Kidney epithelial cell (primary cell): ENCODE measurements at places on chromosomes 5 and 9.

GRCh38 chr5:106959387-106959786, 711.4 kb downstream of the EFNA5 start:
- no peak for DNase-seq

DNA sequence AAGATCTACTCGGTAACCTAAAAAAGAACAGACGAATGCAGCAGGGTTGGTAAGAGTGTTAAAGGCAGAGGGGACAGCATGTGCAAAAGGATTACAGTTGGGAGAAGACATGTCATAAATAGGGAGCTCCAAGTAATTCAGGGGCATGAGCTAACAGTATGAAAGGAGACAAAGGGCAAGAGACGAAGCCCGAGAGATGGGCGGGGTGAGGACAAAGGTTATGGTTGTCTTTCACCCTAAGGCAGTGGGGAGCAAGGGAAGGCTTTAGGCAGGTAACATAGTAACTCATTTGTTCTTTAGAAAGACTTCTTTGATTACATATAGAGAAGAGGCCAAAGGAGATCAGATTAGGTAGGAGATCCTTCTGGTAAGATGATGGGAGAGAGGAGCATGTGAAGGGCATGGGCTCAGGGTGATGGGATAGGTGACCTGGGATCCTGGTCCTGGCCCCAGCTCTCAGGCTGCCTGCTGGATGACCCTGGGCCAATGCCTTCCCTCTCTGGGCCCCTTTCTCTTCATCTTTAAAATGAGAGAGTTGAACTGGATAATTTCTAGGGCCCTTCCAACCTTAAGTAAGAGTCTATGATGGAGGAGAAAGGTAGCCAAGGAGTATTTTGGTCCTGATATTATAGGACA, 19.5 kb downstream of the MORN5 start:
- DNase-seq = no peak

- no peak for DNase-seq
Observed at GRCh38 chr5:98911280-98912040, 17.3 kb downstream of the CHD1 start.

- no peak for DNase-seq
Observed at GRCh38 chr5:154117930-154118329, 72.6 kb upstream of the GALNT10 start.

DNA sequence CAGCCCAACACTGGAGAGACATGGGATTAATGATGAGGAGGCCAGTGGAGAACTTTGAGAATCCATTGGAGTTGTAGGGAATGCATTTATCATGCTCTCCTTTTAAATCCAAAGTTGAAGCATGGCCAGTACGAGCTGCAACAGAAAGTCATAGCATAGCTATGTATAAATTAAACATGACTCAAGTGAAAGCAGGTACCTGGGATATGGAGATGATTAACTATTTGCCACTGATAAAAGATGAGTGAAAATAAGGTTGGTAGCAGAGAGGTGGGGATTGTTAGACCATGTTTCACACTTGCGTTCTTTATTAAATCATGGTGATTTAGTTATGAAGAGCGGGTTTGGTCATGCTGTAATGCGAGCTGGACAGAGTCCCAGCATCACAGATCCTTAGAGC, 189.6 kb downstream of the ARHGEF28 start:
- no peak for DNase-seq

- no peak for DNase-seq
Observed at GRCh38 chr9:84374516-84374915, 34.0 kb upstream of the SLC28A3 start.
